ENCODE measurements at places on chromosomes 16 and 17.

GRCh38 chr17:56896968-56897359 is 16.9 kb downstream of the TRIM25 start:
- no peak for DNase-seq

DNA sequence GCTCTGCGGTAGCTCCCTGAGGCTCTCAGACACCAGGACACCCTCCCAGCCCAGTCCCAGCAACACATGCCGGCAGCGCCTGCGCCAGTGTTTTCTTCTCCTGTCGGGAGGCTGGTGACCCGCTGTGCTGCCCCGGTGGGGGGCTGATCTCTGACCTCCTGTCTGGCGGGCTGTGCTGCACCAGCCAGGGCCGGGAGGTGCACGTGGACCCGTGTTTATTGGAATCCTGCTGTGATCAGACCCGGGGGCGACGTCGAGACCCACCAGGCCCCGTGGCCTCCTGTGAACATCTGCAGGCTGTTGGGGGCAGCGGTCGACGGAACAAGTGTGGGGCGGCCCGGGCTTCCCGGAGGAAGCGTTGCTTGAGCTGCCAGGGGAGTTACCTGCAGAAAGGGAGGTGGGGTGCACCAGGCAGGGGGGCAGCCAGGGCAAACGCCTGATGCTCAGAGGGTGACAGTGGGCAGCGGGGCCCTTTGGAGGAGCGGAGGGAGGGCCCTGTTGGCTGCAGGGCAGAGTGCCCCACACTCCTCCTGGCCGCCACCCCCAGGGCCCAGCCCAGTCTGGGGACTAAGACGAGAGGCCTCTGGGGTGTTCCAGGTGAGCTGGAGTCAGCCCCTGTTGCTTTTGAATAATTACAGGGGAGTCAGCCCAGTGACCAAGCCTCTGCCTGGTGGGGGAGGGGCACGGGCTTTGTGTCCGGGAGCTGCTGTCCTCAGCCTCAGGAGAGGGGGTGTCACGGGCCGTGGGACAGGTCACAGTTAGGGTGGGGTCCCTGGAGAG is 2.3 kb upstream of the SSTR5 start:
- no peak for DNase-seq

DNA sequence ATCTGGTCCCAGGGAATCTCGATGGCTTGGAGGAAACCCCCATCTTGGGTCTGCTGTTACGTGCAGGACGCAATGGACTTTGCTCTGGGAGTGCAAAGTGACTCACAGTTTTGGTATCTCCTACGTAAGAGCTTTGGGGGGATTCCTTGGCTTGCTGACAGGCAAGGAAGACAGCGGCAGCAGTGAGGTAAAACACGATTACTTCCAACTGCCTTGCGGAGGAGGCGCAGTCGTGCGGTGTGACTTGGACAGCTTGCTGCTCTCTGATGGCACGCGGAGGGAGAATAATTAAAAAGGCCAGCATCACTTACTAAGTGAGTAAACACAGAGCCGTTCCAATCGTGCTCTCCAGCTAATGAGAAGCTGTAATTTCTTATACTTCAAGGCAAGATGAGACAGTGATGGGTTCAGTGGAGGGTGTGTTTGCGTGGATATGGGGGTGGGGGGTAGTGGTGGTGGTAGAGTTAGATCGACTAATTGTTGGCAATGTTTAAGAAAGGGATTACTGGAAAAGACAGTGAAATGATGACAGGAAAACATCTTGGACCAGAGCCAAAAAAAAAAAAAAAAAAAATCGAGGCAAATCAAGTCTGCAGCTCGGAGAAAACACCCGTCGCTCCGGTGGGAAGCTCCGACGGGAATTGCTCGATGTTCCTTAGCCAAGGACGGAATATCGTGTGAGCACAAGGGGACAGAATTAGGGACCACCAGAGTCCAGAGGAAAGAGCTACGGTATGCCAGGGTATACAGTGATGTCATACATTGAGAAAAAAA is 184.8 kb upstream of the ZFHX3 start:
- DNase-seq = no peak

DNA sequence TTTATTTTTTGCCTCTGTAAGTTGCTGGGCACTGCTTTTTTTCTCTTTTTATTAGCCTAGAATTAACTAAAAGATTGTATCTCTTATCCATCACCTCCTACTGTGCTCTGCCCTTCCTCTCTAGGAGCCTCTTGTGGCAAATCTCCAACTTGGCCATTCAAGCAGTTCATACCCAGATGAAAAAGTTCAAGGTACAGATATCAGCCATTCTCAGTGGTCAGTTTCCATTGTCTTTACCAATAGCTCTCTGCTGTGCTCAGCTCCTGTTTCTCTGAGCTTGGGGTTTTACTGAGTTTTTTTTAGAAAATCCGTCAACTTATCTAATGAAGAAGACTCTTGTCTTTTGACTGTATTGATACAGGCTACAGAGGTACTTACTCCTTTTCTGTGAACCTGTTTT is 15.6 kb downstream of the MOSMO start:
- DNase-seq = no peak

DNA sequence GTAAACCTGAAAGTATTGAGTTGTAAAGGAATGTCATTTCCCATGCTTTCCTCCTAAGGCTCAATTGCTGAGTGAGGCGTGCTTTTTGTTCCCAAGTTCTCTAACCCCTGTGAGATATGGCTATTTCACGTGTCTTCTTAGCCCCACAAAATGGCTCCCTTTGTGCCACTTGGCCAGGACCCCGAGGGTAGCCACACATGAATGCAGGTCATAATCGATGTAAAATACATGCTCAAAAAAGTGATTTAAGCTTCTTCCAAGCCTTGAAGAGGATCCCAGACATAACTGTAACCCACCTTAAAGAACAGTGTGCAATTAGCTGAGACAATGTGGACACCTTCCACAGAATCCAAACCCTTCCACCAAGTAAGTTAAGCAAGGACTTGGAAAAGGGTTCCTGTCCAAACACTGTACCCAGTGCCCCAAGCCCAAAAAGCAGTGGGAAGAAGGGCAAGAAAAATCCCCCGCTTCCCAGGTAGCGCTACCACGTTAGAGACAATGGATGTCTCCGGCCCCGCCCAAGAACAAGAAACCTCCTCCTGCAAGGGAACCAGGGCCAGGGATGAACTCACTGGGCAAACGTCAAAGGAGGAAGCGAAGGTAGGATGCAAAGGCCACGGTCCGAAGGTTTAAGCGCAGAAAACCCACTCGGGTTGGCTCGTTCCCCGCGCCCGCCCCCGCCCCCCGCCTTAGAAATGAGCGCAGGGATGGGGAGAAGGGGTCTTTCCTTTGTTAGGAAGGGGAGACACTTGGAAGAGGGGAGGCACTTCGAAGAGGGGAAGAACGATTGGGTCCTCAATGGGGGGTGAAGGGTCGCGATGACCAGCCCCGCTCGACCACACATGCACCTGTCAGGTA is 1.2 kb downstream of the JPT1 start:
- DNase-seq = no peak

- no peak for DNase-seq
Observed at GRCh38 chr17:74768763-74769114, 7.4 kb downstream of the NAT9 start.

DNA sequence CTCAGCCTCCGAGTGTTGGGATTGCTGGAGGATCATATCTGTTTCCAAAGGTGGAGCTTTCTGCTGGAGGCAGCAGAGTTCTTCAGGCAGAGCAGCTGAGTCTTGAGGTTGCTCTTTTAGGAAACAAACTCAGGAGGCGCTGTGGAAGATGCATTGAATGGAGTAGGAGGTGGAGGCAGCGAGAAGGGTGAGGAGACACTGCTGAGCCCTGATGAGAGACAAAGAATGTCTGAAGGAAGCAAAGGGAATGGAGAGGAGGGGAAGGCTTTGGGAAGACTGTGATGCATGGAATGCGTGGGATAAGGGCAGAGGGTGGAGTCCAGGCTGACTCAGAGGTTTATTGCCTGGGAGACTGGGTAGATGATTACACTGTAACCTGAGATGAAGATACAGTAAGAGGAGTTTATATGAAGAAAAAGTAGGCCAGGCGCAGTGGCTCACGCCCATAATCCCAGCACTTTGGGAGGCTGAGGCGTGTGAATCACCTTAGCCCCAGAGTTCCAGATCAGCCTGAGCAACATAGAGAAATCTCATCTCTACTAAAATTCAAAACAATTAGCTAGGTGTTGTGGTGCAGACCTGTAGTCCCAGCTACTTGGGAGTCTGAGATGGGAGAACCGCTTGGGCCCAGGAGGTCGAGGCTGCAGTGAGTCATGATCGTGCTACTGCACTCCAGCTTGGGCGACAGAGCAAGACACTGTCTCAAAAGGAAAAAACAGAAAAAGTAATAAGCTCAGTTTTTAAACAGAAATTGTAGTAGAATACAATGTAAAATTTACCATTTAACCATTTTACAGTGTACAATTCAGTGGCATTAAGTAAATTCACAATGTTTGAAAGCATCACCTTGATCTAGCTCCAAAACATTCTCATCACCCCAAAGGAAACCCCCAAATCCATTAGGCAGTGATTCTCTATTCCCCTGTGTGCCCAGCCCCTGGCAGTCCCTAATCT is 17.8 kb upstream of the TMEM219 start:
- no peak for DNase-seq

DNA sequence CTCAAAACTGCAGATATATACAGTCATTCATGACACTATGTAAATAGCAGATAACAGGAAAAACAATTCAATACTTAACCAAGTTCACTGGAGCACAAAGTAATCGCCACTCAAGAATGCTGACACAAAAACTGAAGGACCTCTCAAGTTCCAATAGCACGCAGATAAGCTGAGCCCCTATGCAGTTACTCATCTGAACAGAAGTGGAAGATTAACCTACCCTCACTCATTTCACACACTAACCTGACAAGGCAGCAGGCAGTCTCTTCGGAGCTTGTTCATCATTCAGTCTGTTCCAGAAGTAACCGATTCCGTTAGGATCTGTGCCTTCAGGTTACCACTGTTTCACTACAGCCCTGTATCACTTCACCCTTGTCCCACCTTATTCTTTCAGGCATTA is 6.0 kb downstream of the HELZ start:
- no peak for DNase-seq

- DNase-seq = no peak
Observed at GRCh38 chr16:3088450-3088849, 10.6 kb downstream of the ZSCAN10 start.
